Daoy (cell line): ENCODE measurements at places on chromosomes 1 and 21.

- DNase-seq, result no peak
Observed at GRCh38 chr1:198287916-198288315, 131.1 kb downstream of the NEK7 start.

DNA sequence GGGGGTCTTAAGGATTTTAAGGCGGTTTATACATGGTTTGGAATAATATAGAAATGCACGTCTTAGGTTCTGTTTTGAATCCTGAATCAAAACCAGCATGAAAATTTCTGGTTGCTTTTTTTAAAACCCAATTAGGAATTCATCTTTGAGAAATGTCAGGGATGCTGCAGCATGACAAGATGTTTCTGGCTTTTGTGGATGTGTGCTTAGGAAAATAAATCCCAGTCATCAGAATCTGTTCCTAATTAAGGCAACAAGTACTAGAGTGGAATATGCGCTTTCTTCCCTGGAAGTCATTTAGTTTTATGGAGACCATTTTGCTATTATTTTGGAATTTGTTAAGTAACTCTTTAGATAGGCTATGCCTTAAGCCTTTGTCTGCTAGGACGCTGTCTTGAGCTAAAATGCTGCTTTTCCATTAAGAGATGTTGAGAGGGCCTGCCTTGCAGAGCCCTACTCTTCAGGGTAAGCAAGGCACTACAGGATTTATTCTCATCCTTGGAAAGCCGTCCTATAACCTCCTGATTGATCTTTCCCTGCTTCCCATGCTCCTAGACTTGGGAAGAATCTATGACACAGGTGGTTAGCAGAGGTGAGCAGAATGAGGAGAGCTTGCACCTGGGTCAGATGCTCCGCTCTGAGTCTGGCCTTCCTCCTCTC, 332.8 kb downstream of the DISC1 start:
- DNase-seq, result no peak

DNA sequence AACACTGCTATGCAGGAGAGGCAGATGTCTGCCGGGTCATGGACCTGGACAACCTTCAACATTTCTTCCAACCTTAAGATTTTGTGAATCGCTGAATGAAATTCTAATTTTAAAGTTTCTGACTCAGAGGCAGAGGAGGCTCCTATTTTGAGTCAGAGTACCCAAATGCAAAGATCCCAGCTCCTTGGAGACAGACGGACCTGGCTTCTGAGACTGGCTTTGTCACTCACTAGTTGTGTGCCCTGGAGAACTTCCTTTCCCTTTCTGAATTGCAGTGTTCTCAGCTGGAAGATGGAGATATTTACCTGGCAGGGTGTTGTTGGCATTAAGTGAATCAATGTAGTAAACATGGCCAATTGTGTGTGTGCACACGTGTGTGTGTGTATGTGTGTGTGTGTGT, 51.9 kb downstream of the IER5 start:
- no peak for DNase-seq

- DNase-seq, result no peak
Observed at GRCh38 chr1:18110968-18111367, 3.4 kb downstream of the IGSF21 start.

DNA sequence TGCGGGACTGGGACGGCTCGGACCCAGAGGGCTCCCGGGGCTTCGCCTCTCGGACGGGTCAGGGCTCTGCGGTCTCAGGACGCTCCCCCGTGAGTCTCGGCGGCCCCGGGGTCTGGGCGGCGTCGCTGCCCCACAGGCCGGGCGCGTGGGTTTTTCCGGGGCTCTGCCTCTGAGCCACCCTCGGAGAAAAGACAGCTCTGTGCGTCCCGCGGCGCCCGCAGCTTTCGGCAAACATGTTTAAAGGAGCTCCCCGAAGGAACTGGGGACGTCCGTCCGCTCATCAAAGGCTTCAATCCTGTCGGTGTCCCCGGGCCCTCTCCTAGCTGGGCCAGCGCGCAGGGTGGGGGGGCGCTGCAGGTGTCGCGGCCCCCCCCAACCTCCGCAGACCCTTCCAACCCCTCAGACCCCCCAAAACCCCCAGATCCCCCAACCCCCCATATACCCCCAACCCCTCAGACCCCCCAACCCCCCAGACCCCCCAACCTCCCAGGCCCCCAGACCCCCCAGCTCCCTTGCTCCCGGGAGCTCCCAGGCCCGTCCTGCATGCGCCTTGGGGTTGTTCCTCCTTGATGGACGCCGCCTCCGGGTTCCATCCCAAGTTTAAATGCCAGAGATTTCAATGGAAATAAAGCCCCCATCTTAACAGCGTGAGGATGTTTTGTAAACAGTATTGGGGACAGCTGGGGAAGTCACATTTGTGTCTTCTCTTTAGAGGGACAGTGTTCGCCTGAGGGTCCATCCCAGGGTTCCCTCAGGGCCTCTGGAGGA, 996 bp upstream of the C1orf159 start:
- DNase-seq, result peak; percentile 35

DNA sequence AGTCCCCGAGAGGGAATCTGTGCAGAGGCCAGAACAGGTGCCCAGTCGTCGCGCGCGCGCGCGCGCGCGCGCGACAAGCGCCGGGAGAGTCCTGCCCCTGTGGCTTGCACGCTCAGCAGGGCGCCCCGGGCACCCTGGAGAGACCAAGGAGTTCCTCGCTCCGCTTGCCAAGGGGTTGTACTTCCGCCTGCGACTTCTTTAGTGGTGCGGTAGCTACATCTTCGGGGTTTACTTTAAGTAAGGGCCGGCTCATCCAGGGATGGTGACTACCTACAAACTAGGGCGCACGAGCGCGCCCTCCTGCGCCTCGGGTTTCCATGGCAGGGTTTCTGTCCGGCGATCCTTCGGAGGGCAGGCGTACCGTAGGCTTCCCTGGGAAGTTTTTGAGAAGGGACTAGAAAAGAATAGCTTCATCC, 1.4 kb downstream of the LHX4 start:
- DNase-seq, result peak; percentile 62

DNA sequence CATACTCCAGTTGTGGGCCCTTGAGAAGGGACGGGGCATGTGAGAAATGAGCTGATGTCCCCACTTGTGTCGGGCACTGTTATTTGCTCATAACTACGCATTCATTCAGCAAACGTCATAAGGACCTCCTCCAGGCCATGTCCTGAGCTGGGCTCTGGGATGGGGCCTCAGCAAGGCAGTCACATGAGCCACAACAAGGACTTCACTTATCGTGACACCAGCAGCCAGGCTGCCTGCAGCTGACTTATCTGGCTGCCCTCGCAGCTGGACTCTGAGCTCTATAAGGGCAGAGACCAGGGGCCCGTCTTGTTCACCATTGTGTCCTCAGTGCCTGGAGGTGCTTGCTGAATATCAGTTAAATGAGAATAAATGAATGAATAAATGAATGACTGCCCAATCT, 37.5 kb upstream of the GRIK3 start:
- no peak for DNase-seq

GRCh38 chr1:6300342-6301048, 39.6 kb upstream of the GPR153 start:
- DNase-seq, result no peak

DNA sequence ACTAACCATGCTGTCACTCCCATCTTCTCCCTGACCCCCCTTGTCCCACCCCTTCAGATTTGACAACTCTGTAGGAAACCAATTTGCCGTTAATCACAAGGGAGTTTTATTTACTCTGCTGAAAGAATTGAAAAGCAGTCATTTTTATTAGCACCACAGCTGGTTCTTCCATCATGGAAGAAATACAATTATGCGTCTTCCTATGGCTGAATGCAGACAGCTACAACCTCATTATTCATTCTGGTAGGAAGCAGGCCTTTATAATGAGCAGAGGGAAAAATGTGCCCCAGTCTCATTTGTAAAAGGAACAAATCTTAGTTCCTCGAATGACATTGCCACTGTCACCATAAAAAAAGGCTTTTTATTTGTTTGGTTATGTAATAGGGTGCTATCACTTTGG, 35.2 kb downstream of the JUN start:
- no peak for DNase-seq

- peak; percentile 36 for DNase-seq
Observed at GRCh38 chr1:182122256-182122912, 60.9 kb upstream of the ZNF648 start.

- peak; percentile 46 for DNase-seq
Observed at GRCh38 chr1:74767490-74767889, 34.5 kb downstream of the TYW3 start.

DNA sequence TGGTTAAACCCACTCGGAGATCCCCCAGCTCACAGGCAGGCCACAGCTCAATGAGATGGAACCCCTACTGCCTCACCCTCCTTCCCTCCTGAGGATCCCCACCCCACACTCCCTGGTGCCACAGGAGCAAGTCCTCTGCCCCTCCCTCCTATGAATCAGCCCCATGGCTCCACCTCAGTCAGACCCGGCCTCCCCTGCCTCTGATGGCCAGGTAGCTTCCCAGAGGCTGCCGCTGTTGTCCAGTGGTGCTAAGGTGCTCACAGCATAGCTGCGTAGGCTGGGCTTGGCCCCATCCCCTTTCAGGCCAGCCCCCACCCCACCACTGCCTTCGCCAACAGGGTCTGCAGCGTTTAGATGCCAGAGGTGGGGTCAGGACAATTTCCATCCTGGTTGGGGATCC, 98.5 kb upstream of the IGSF21 start:
- DNase-seq, result peak; percentile 47

DNA sequence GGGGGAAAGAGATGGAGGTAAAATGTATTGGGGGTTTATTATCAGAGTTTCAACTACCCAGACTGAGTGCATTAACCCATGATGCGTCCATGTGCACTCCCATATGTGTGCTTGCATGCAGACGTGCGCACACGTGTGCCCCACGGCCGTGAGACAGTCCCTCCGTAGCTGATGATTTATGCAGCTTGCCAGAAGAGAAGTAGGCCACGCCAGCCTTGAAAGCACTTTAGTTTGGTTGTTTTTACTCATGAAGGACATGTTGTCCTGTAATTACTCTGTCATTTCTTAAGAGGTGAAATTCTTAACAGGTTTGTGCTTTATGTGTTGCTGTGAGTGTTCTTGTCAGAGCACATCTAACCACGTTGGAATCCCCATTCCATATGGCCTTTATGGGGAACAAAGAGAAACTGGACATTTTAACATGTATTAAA, 467.8 kb downstream of the LMO4 start:
- no peak for DNase-seq

DNA sequence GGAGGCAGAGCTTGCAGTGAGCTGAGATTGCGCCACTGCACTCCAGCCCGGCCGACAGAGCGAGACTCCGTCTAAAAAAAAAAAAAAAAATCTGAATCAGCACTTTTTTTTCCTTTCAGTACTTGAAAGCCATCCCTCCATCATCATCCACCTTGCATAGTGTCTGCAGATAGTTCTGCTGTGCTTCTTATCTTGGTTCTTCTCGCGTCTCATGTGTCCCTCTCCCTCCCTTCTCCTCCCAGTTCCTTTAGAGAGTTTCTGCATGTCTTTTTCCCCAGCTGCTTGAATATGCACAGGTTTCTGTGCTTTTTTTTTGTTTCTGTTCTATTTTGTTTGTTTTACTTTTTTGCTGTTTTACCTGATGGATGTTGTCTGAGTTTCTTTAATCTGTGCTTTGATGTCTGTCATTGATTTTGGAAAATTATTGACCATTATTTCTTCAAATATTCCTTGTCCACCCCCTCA, 3.9 kb upstream of the COL18A1 start:
- no peak for DNase-seq

- DNase-seq, result peak; percentile 97
Observed at GRCh38 chr1:85259118-85259911, at the start of gene C1orf52. Gene C1orf52, minus strand, starts transcription at chr1:85259662. Its CDS starts 29 bp downstream, at chr1:85259633.

GRCh38 chr1:162281426-162281825, 95.2 kb downstream of the SPATA46 start:
- DNase-seq, result no peak

GRCh38 chr1:200890818-200891773, 3.6 kb upstream of the INAVA start:
- DNase-seq, result peak; percentile 74

GRCh38 chr1:6208723-6209660, 3.1 kb downstream of the RNF207 start:
- DNase-seq, result peak; percentile 55

DNA sequence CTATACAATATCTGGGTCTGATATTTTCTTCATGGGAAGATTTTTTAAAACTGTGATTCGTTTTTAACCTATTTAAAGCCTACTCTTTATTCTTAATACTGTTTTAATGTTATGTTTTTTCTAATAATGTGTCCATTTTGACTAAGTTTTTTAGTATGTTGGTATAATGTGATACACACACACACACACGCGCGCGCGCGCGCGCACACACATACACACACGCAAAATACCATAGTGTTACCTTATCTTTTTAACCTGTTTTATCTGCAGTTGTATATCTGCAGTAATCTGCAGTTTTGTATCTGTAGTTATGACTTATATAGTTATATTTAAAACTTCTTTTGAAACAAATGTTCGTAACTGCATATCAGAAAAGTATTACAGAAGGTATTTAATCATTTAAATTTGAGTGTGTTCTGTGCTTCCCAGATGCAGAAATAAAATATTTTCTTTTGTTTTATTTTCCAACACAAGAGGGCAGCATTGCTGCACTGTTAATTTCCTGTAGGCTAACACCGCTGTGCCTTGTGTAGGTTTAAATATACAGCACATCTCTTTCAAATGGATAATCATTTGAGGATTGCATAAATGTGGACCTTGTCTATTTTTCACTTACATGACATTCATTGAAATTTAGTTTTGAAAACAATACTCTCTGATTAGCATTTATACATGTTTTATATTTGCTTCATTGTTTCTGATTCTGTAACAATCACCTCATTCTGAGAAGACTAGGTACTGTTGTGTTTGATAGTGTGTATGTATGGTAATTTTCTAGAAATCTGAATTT, 166.1 kb downstream of the PDE4B start:
- DNase-seq, result peak; percentile 37

- peak; percentile 4 for DNase-seq
Observed at GRCh38 chr1:160489513-160490261, 33.4 kb downstream of the SLAMF6 start.

DNA sequence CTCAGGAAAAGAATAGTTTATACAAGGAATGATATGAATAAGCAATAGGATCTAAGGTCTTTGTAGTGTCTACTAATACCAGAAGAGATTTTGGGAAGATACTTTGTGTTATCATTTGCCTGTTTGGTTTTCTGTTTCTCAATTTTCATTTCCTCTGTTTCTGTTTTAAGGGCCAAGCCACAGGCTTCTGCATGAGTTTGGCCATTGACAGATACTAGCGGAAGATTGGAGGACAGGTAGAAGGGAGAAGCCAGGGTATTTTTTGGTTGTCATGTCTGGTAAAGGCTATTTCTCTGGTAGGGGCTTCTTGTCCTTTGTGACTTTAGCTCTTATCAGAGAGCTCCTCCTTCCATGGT, 51.4 kb downstream of the HS2ST1 start:
- no peak for DNase-seq

DNA sequence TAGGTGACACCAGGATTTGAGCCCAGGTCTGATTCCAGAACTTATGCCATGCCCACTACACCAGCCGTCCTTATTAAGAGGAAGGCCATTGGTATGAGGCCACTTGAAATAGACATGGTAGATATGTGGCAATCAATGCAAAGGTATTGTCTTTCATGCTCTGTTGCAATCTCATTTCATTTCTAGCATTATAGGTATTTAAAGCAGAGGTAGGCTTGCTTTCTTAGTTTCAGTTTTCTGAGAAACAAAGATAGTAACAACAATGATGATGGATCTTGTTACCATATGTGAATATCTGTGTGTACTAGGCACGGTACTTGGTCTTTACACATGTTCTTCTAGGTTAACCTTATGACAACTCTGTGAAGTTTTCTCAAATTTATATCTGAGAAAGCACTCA, 113.1 kb downstream of the FGGY start:
- DNase-seq, result no peak

GRCh38 chr21:26425576-26425975, 147.5 kb downstream of the CYYR1 start:
- no peak for DNase-seq

GRCh38 chr1:247561711-247562110, 12.8 kb downstream of the GCSAML start:
- no peak for DNase-seq
